Sigmoid colon (tissue), 7 donors: ENCODE measurements at places on chromosomes 2 and 18.

DNA sequence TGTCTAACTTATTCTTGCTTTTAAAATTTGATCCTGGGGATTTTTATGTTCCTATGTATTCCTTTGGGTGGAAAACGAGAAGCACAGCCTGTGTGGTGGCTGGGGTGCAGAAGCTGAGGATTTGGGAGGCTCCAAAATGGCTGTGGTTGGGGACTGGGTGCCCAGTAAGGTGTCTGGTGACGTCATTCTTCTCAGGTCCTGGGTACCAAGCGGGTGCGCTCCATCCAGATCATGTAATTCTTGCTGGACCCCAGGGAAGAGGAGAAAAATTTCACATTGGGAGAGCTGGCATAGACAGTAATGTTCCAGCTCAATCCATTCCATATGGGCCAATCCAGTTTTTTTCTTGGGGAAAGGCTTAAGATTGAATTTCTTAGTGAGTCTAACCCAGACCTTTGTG lies 61.1 kb upstream of the THOC1 start:
- peaks cover 31% of the 10 kb centered on the region for H3K4me1 ChIP-seq
- no peak overlapping the region for H3K27ac ChIP-seq
- no peaks in the 10 kb centered on the region for H3K36me3 ChIP-seq
- no peak overlapping the region for H3K4me3 ChIP-seq
- no peak for DNase-seq
- H3K27me3 ChIP-seq, result no peaks in the 10 kb centered on the region

DNA sequence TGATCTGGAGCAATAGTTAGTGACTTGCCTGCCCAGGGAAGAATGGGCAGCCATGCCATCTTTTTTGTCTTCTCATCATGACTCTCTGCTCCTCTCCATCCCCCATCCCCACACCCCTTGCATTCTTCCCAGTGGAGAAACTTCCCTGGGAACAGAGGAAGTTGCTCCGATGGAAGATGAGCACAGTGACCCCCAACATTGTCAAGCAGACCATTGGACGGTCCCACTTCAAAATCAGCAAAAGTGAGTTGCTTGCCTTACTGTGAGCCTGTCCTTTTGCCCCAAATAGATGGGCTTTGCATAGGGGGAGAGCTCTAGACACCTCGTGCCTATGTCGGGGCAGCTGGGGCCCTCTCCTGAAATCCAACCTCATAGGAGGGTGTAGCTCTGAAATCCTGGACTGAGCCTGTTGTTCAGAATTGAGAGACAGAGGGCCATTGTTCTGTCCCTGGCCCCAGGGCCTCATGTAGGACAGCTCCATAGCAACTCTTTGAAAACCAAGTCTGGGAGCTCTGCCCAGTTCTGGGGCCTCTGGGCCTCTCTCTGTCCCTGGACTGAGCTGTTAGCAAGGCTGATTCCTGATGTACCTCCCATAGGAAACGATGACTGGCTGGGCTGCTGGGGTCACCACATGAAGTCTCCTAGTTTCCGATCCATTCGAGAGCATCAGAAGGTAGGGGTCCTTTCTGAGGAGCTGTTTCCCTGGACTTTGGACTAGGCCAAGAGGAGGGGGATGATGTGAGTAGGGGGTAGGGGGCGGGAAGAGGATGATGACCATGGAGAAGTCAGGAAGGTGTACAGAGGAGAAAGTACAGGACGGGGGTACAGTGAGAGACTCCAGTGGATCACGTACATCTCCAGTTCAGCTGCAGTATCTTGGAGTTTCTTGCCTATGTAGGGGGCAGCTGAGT lies 35.2 kb downstream of the TTLL4 start:
- no peaks in the 10 kb centered on the region for H3K27me3 ChIP-seq
- H3K4me3 ChIP-seq, result no peak overlapping the region
- H3K4me1 ChIP-seq, result no peaks in the 10 kb centered on the region
- H3K27ac ChIP-seq, result peak overlapping the region; percentile 51
- DNase-seq, result peak; percentile 75

DNA sequence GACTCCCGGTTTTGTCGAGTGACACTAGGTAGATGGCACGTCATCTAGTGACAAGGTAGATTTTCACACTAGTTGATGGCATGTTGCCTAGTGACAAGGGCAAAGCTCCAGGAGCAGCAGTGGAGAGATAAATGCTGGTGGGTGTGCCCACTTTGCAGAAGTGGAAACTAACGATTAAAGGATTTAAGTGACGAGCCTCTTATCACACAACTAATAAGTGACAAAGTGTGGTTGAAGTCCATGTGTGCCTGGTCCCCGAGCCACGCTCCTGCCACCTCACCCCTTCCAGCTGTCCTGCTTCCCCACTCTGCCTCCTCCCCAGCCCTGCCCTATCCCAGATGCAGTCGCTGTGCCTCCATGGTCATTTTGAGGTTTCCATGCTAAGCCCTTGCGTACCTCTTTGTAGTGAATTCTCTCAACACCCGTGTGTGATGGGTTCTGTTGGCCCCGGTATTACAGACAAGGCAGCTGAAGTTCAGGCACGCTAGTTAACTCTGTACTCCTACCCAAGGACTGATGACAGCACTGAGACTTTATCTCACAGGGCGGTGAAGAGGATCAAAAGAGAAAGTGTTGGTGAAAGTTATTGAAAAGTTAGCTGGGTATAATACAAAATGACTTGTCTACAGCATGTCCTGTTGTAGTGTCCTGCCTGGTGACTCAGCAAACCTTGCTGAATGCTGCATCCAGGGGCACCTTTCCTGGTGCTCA lies 113.4 kb upstream of the GLI2 start:
- H3K36me3 ChIP-seq, result no peaks in the 10 kb centered on the region
- no peaks in the 10 kb centered on the region for H3K27me3 ChIP-seq
- no peak overlapping the region for H3K27ac ChIP-seq
- H3K4me3 ChIP-seq, result no peak overlapping the region
- no peaks in the 10 kb centered on the region for H3K4me1 ChIP-seq

- H3K27me3 ChIP-seq, result no peaks in the 10 kb centered on the region
- H3K4me3 ChIP-seq, result no peak overlapping the region
- no peaks in the 10 kb centered on the region for H3K4me1 ChIP-seq
- DNase-seq, result peak; percentile 58
- no peaks in the 10 kb centered on the region for H3K36me3 ChIP-seq
Observed at GRCh38 chr2:1937066-1937465, 192.8 kb upstream of the PXDN start.

DNA sequence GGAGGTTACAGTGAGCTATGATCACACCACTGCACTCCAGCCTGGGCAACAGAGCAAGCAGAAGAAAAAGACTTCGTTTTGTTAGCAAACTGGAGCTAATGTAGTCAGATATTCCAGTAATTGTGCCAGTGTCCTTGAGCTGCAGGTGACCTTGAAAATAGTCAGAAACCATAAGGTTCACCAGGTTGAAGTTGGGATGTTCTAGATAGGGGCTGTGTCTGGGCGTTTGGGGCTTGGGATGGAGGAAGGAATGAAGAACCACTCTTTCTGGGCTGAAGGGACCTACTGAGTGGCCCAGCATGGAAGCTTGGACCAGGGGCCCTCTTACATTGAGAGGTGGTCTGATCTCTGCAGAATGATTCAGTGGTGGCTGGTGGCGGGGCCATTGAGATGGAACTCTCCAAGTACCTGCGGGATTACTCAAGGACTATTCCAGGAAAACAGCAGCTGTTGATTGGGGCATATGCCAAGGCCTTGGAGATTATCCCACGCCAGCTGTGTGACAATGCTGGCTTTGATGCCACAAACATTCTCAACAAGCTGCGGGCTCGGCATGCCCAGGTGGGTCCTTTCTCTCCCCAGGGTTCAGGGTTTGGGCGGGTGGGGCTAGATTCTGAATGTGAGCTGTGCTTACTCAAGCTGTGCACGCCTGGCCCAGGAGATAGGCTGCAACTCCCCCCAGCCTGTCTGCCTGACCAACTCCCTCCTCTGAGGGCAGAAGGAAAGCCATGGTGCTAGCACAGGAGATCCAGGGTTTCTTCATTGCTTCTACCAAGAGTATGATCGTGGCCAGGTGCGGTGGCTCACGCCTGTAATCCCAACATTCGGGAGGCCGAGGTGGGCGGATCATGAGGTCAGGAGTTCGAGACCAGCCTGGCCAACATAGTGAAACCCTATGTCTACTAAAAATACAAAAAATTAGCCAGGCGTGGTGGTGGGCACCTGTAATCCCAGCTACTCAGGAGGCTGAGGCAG lies 17.1 kb downstream of the CCT7 start:
- H3K4me1 ChIP-seq, result no peaks in the 10 kb centered on the region
- peaks cover 75% of the 10 kb centered on the region for H3K36me3 ChIP-seq
- no peak overlapping the region for H3K27ac ChIP-seq
- H3K4me3 ChIP-seq, result no peak overlapping the region
- DNase-seq, result no peak

DNA sequence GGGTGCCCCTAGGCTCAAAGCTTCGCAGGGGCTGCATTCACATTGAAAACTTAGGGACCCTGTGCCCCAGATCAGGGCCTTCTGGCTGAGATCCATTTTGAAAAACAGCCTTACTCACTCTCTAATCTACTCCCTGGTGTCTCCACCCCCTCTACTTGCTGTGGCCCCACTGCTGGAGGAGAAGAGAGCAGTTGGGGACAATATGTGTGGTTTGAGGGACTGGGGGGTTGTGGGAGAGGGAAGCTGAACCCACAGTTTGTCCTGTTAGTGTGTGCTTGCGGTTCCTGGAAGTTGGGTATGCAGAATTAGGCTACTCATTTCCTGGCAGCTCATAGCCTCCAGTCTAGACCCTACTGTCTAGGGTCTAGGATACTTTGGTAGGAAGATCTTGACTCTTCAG lies 211.4 kb downstream of the PRKCE start:
- H3K36me3 ChIP-seq, result no peaks in the 10 kb centered on the region
- no peak overlapping the region for H3K4me3 ChIP-seq
- H3K4me1 ChIP-seq, result peaks cover 47% of the 10 kb centered on the region
- no peak for DNase-seq

DNA sequence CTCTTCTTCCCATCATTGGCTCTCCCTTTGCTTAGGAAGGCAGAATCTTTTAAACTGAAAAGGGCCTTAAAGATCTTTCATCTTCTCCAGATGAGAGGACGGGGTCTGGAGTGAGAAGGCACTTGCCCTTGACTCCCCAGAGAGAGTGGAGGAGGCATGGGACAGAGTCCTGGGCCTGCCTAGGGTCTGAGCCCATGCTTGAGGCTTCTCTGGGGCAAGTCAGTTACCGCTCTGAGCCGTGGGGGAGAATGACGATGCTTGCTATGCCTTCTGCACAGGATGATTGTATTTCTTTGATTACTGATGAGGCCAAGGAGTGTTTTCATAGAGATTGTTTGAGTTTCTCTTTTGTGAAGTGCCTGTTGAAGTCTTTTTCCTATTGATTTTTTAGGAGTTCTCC lies 921 bp downstream of the PLB1 start:
- H3K4me1 ChIP-seq, result no peaks in the 10 kb centered on the region
- no peaks in the 10 kb centered on the region for H3K36me3 ChIP-seq
- no peaks in the 10 kb centered on the region for H3K27me3 ChIP-seq
- no peak overlapping the region for H3K27ac ChIP-seq

GRCh38 chr2:128495996-128496547 lies 177.4 kb upstream of the HS6ST1 start:
- no peak overlapping the region for H3K4me3 ChIP-seq
- no peaks in the 10 kb centered on the region for H3K4me1 ChIP-seq
- DNase-seq, result no peak

GRCh38 chr2:27653397-27653796 lies 10.0 kb downstream of the SUPT7L start:
- DNase-seq, result no peak
- H3K27me3 ChIP-seq, result no peaks in the 10 kb centered on the region
- no peaks in the 10 kb centered on the region for H3K4me1 ChIP-seq
- no peak overlapping the region for H3K4me3 ChIP-seq

DNA sequence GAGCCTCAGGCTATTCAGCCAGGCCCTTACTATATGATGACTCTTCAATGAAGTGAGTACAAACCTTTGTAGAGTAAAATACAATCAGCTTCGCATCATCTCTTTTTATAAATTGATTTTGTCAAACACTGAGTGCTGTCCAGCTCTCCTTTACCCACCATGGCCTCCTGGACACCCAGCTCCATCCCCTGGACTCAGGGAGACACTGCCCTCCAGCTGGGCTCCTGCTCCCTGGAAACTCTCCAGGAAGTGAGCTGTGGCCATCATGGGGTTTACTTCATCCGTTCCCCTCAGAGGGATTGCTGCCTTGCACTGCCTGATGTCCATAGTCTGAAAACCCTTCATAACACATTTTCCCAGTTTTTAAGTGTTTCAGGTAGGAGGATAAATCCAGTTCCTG lies 82.5 kb upstream of the XIRP2 start:
- no peak for DNase-seq
- no peak overlapping the region for H3K4me3 ChIP-seq
- H3K27ac ChIP-seq, result no peak overlapping the region
- H3K27me3 ChIP-seq, result no peaks in the 10 kb centered on the region
- no peaks in the 10 kb centered on the region for H3K36me3 ChIP-seq
- peaks cover 8% of the 10 kb centered on the region for H3K4me1 ChIP-seq

DNA sequence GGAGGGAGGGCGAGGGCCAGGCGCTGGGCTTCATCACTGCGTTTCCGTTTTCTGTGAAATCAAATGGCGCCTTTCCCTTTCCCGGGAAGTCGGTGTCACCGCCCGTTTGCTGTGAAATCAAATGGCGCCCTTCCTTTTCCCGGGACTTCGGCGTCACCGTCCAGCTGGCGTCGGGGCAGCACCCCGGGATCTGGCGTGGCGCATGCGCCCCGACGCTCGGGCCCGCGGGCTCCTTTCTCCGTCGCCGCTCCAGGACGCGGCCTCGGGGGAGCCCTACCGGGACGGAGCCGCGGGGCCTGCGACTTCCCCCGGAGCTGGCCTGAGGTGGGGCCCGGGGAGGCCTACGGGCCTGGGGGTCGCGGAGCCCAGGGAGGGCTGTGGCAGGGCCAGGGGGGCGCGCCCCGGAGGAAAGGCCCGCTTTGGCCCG lies at the start of gene FAM228A:
TSS of gene FAM228A (plus strand) at position 203 of the 427 bp plus-strand sequence. CDS start 428 bp downstream, outside the sequence.
- H3K27me3 ChIP-seq, result peaks cover 26% of the 10 kb centered on the region
- H3K27ac ChIP-seq, result no peak within 1 kb of the TSS
- no peaks in the 10 kb centered on the region for H3K36me3 ChIP-seq

GRCh38 chr18:31658670-31659575 lies 25.5 kb downstream of the B4GALT6 start:
- H3K36me3 ChIP-seq, result no peaks in the 10 kb centered on the region
- no peaks in the 10 kb centered on the region for H3K27me3 ChIP-seq
- H3K4me1 ChIP-seq, result no peaks in the 10 kb centered on the region

GRCh38 chr2:229903037-229903436 lies 18.8 kb downstream of the TRIP12 start:
- H3K4me1 ChIP-seq, result peaks cover 24% of the 10 kb centered on the region
- no peaks in the 10 kb centered on the region for H3K36me3 ChIP-seq
- H3K27ac ChIP-seq, result no peak overlapping the region
- no peaks in the 10 kb centered on the region for H3K27me3 ChIP-seq

- H3K4me3 ChIP-seq, result no peak overlapping the region
- H3K36me3 ChIP-seq, result no peaks in the 10 kb centered on the region
- peaks cover 3% of the 10 kb centered on the region for H3K27me3 ChIP-seq
- peak overlapping the region; percentile 56 for H3K27ac ChIP-seq
- DNase-seq, result peak; percentile 75
Observed at GRCh38 chr2:130820279-130820861, 16.3 kb upstream of the ARHGEF4 start.

DNA sequence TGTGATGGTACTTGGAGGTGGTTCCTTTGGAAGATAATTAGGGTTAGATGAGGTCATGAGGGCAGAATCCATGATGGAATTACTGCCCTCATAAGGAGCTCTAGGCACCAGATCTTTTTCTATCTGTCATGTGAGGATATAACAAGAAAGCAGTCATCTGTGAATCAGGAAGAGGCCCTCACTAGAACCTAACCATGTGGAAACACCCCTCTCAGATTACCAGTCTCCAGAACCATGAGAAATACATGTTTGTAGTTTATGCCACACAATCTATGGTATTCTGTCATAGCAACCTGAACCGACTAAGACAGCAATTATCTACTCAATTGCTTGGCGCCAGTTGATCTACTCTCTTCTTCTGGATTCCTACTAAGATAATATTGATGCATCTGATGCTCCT lies 2.4 kb upstream of the SERPINB10 start:
- H3K27ac ChIP-seq, result no peak overlapping the region
- no peaks in the 10 kb centered on the region for H3K4me1 ChIP-seq
- H3K27me3 ChIP-seq, result no peaks in the 10 kb centered on the region
- no peaks in the 10 kb centered on the region for H3K36me3 ChIP-seq
- no peak for DNase-seq
